Immature natural killer cell (primary cell): ENCODE measurements at places on chromosomes 1 and 21.

DNA sequence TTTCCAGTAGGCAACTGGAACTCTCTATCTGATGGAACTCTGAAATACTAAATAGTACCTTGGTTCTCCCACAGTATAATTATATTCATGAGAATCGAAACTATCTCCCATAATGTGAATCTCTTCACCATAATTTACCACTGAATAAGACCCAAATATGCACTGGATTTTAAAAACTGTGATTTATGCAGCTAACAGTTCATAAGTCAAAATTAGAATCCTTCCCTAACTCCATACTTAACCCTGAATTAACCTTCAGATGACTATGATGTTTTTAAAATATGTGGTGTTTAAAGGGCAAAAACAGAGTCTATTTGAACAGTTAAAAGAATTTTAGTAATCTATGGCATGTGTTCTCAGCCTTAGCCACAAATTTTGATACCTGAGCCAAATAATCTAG lies 22.9 kb upstream of the SLC44A3 start:
- H3K27ac ChIP-seq = no peak overlapping the region
- H3K4me3 ChIP-seq = no peak overlapping the region
- H3K36me3 ChIP-seq = no peaks in the 10 kb centered on the region
- H3K27me3 ChIP-seq = no peaks in the 10 kb centered on the region
- H3K4me1 ChIP-seq = peaks cover 5% of the 10 kb centered on the region

- no peak overlapping the region for H3K27ac ChIP-seq
- H3K27me3 ChIP-seq = peaks cover 2% of the 10 kb centered on the region
- H3K4me1 ChIP-seq = no peaks in the 10 kb centered on the region
- H3K36me3 ChIP-seq = no peaks in the 10 kb centered on the region
Measured at GRCh38 chr21:15644489-15644888, 85.3 kb upstream of the USP25 start.

GRCh38 chr1:50257029-50257428 lies 148.3 kb downstream of the ELAVL4 start:
- no peak overlapping the region for H3K4me3 ChIP-seq
- H3K27me3 ChIP-seq = peaks cover 2% of the 10 kb centered on the region
- no peaks in the 10 kb centered on the region for H3K36me3 ChIP-seq
- H3K27ac ChIP-seq = no peak overlapping the region
- H3K4me1 ChIP-seq = no peaks in the 10 kb centered on the region

GRCh38 chr1:3921765-3922164 lies 21.7 kb upstream of the C1orf174 start:
- no peak overlapping the region for H3K4me3 ChIP-seq
- no peak overlapping the region for H3K27ac ChIP-seq
- no peaks in the 10 kb centered on the region for H3K36me3 ChIP-seq
- H3K4me1 ChIP-seq = no peaks in the 10 kb centered on the region
- H3K27me3 ChIP-seq = peaks cover 11% of the 10 kb centered on the region
- DNase-seq = no peak

- H3K27ac ChIP-seq = no peak overlapping the region
- no peak for DNase-seq
- no peak overlapping the region for H3K4me3 ChIP-seq
- peaks cover 2% of the 10 kb centered on the region for H3K27me3 ChIP-seq
- H3K4me1 ChIP-seq = no peaks in the 10 kb centered on the region
- H3K36me3 ChIP-seq = no peaks in the 10 kb centered on the region
Measured at GRCh38 chr1:52862666-52863458, 20.3 kb downstream of the ZYG11A start.

GRCh38 chr1:181284978-181285377 lies 196.5 kb downstream of the IER5 start:
- no peaks in the 10 kb centered on the region for H3K4me1 ChIP-seq
- peaks cover 4% of the 10 kb centered on the region for H3K27me3 ChIP-seq
- H3K27ac ChIP-seq = no peak overlapping the region
- DNase-seq = no peak

GRCh38 chr1:26838474-26839338 lies 12.2 kb downstream of the ZDHHC18 start:
- DNase-seq = peak; percentile 25
- peaks cover 2% of the 10 kb centered on the region for H3K27me3 ChIP-seq
- no peaks in the 10 kb centered on the region for H3K36me3 ChIP-seq
- peak overlapping the region; percentile 77 for H3K27ac ChIP-seq
- H3K4me3 ChIP-seq = no peak overlapping the region
- peaks cover 23% of the 10 kb centered on the region for H3K4me1 ChIP-seq

DNA sequence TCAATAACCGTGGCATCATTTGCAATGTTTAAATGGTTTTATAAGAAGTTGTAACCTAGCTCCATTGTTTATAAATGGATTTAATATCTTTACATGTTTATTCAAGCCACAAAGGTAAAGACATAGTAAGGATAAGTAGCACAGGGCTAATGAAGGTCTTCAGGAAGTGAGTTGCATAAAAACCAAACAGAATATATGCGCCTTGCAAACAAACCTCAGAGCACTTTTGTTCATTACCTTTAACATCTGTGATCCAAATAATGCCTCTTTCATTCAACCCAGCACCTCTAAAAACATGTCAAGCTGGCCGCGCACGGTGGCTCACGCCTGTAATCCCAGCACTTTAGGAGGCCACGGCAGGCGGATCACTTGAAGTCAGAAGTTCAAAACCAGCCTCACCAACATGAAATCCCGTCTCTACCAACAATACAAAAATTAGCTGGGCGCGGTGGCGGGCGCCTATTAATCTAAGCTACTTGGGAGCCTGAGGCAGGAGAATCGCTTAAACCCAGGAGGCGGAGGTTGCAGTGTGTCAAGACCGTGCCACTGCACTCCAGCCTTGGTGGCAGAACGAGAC lies 25.3 kb downstream of the BRINP3 start:
- H3K27me3 ChIP-seq = no peaks in the 10 kb centered on the region
- H3K4me1 ChIP-seq = no peaks in the 10 kb centered on the region
- H3K27ac ChIP-seq = no peak overlapping the region
- no peaks in the 10 kb centered on the region for H3K36me3 ChIP-seq

DNA sequence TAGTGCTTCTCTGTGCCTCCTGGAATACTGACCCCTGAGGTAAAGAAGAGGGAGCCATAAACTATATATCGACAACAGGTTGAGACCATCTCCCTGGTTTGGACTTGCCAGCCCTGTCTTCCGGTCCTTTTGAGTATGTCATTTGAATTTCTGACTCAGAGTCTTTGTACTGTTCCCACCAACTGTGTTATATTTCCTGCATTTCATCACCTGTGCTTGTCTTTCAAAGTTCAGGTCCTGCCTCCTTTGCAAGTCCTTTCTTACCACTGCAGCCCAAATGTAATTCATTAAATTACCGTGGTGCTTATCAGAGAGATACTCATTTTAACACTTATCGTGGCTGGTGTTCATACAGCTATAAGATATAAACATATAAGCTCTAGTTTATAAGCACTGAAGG lies 10.7 kb downstream of the AK5 start:
- peaks cover 8% of the 10 kb centered on the region for H3K4me1 ChIP-seq
- H3K36me3 ChIP-seq = peaks cover 6% of the 10 kb centered on the region
- peaks cover 1% of the 10 kb centered on the region for H3K27me3 ChIP-seq
- H3K4me3 ChIP-seq = no peak overlapping the region
- no peak for DNase-seq

DNA sequence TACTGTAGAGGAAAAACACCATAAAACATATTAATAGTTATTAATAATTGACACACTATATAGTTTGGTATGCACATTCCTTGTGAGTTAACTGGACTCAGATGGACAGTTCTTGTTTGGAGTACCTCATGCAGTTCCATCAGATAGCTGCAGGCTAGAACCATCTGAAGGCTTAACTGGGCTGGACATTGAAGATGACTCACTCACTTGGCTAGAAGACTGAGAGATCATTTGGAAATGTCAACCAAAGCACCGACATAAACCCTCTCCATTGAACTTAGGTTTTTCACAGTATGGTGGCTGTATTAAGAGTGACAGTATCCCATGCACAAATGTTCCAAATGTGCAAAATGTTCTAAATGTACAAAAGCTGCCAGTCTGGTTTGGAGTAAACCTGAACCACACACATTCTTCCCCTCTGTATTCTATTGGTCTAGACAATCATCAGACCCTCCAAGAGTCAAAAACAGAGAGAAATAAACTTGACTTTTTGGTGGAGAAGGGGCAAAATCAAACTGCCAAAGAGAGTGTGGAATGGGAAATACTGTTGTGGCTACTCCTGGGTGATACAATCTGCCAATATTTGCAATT lies 708.4 kb downstream of the KCNT2 start:
- H3K27me3 ChIP-seq = no peaks in the 10 kb centered on the region
- DNase-seq = no peak
- no peak overlapping the region for H3K4me3 ChIP-seq
- no peaks in the 10 kb centered on the region for H3K4me1 ChIP-seq
- H3K27ac ChIP-seq = no peak overlapping the region
- H3K36me3 ChIP-seq = no peaks in the 10 kb centered on the region

DNA sequence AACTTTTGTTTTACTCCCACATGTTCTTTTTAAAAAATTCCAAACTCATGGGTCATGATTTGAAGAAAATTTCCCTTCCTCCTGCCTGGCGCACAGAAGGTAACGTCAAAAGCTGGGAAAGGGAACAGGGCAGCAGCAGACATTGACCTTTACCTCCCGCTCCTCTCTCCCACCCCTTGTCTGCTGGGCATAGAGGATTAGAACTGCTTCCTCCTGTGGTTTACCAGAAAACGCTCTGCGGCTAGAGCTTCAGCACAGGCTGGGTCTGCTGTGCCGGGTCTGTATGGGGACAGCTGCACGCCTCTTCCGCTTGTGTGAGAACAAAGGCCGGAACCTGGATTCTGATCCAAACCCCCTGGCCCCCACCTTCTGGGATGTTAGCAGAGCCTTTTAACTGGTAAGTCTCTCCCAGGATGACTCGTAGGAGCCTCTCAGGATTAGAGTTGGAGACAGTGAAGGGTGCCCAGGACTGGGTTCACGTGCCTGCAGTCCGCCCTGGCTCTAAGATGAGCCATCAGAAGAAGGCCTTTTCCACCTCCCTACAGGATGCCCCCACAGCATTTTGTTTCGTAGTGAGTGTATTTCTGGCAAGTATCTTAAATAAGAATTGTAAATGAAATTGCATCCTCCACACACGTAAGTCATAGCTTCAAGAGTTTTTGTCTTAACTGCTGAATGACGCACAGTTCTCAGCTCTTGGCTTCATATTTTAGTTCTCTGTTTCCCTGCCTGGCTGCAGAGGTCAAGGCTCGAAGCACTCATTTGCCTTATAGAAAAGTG lies 5.2 kb downstream of the H6PD start:
- H3K27me3 ChIP-seq = peaks cover 9% of the 10 kb centered on the region
- H3K4me3 ChIP-seq = peak overlapping the region; percentile 76
- peak overlapping the region; percentile 57 for H3K27ac ChIP-seq
- peaks cover 49% of the 10 kb centered on the region for H3K4me1 ChIP-seq
- DNase-seq = peak; percentile 53

GRCh38 chr1:85314726-85315125 lies 38.3 kb upstream of the BCL10 start:
- no peaks in the 10 kb centered on the region for H3K36me3 ChIP-seq
- no peaks in the 10 kb centered on the region for H3K4me1 ChIP-seq
- no peak overlapping the region for H3K4me3 ChIP-seq
- H3K27me3 ChIP-seq = peaks cover 37% of the 10 kb centered on the region

DNA sequence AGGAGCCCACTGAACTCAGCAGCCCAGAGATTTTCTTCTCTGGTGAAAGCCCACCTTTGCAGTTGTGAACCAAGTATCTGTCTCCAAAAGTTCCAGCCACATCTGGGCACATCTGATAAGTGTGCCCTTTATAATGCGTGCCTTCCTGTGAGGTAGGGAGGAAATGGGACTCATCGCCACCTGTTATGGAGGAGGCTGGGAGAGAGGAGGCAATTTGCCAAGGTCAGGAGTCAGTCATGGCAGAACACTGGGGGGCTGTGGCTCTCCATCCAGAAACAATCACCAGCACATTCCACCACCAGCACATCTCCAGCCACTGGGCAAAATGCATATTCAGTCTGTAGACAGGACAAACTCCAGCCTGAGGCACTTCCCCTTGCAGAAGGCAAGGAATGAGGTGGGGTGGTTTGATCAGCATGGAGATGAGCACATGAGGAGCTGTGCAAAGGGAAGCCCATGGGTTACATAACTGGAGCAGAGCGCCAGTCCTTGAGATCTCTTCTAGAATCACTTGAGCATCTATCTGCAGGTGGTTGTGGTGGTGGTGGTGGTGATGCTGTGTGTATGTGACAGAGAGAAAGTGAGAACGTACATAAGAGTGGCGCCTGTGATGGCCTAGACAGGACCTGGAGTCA lies 15.0 kb upstream of the LEMD1 start:
- H3K27ac ChIP-seq = peak overlapping the region; percentile 22
- H3K36me3 ChIP-seq = no peaks in the 10 kb centered on the region
- H3K27me3 ChIP-seq = peaks cover 6% of the 10 kb centered on the region
- peak; percentile 20 for DNase-seq
- H3K4me1 ChIP-seq = peaks cover 42% of the 10 kb centered on the region

DNA sequence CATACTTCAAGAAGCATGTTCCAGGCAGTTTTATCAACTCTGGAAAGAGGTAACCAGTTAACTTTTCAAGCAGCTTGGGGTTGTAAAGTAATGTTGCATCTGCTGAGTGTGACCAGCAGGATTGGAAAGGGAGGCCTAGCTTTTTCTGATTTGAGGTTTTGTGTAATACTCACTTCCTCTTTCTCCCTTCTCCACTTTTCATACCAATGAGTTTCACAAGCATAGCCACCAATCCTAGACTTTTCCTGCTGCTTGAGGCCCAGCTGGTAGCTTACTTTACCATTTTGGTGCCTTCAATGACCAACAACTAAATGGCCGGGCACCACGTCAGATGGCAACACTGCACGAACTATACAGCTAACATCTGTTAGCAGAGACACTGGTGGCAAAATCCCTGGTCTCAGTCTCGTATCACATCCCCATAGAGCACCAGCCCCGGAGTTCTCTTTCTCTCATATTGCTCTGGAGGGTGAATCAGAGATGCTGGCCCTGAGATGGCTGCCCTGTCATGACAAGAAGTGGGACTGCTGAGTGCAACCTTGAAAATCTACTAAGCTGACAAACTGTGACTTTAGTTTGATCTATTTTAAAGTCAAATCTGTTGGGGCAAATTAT lies 14.8 kb upstream of the GPR88 start:
- no peak for DNase-seq
- H3K27me3 ChIP-seq = no peaks in the 10 kb centered on the region
- H3K4me3 ChIP-seq = no peak overlapping the region
- H3K27ac ChIP-seq = no peak overlapping the region
- H3K36me3 ChIP-seq = peaks cover 15% of the 10 kb centered on the region

DNA sequence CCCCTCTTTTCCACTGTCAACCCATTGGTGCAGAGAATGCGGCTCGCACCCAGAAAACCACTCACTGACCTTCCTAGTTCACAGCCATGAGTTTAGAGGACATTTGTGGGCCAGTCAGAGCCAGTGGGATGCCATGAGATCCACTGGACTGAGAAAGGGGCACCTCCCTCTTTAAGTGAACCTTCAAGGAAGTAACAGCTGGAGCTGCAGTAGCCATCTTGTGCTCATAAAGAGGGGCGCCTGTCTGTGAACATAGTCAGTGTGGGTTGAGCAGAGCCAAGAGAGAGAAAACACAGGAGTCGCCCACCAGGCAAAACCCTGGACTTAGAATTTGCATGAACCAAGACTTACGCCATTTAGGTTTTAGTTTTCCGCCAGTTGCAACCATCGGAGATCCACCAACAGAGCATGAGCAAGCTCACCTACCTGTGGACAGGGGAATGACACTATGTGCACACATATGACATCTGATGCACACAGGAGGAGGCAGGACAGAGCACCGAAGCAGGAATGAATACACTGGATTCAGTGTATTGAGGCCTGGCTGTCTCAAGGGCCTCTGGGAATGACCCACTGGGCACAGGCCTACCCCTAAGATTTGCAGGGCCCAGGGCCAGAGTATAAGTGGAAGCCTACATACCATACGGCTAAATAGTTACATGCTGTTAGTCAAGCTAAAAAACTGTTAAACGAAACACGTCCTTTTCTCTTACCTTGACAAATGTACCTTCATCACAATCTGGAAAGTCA lies 151.6 kb downstream of the GRIK3 start:
- H3K27me3 ChIP-seq = peaks cover 5% of the 10 kb centered on the region
- no peak for DNase-seq
- no peak overlapping the region for H3K27ac ChIP-seq
- no peak overlapping the region for H3K4me3 ChIP-seq
